ENCODE measurements at places on chromosomes 3 and 15.

- no peaks in the 10 kb centered on the region for H3K4me1 ChIP-seq
- no peak overlapping the region for H3K27ac ChIP-seq
- no peak for DNase-seq
- H3K4me3 ChIP-seq: no peak overlapping the region
- no peaks in the 10 kb centered on the region for H3K27me3 ChIP-seq
Observed at GRCh38 chr3:108528459-108529252, 18.3 kb upstream of the MYH15 start.

- no peak overlapping the region for H3K4me3 ChIP-seq
- no peaks in the 10 kb centered on the region for H3K4me1 ChIP-seq
- H3K27ac ChIP-seq: no peak overlapping the region
- DNase-seq: no peak
- no peaks in the 10 kb centered on the region for H3K36me3 ChIP-seq
Observed at GRCh38 chr3:111700054-111700453, 104.9 kb upstream of the ZBED2 start.

DNA sequence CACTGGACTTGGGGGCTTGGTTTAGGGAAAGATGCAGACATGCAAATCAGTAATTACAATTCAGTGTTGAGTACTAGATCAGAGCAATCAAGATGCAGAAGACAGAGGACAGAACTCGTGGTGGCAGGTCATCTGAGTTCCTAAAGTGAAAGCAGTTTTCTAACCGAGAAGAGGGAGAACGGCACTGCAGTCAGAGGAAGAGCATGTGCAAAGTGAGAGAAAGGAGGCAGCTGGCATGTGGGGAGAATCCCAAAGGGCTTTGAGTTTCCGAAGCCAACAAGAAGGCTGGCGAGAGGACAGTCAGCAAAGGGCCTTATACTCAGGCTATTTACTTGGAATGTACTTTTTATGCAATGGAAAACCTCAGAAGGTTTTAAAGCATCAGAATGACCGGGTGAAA is 87.0 kb downstream of the ANP32A start:
- H3K36me3 ChIP-seq: no peaks in the 10 kb centered on the region
- H3K27ac ChIP-seq: no peak overlapping the region
- H3K4me3 ChIP-seq: no peak overlapping the region
- H3K27me3 ChIP-seq: no peaks in the 10 kb centered on the region

DNA sequence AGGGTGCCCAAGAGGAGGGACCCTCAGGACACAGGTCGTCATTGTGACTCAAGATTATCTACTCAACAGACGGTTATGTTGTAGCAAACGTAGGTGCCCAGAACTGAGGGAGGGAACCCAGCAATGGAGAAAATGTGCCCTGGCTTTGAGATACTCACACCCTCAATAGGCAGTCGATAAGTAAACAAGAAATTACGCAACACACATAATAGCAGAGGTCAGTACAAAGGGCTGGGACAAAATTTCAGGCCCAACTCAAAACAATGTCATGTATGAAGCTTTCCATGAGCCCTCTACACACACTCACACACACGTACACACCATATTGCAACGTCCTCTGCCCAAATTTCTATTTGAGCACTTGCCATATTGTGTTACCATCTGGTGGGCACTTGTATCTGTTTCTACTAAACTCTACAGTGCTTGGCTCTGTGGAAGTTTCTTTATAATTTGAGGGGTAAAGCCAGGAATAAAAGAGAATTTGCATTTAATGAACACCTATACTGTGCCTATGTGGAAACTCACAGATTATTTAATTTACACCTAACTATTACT is 114.6 kb upstream of the TRIM42 start:
- H3K27me3 ChIP-seq: no peaks in the 10 kb centered on the region
- H3K36me3 ChIP-seq: no peaks in the 10 kb centered on the region
- no peaks in the 10 kb centered on the region for H3K4me1 ChIP-seq
- no peak overlapping the region for H3K4me3 ChIP-seq
- no peak for DNase-seq

DNA sequence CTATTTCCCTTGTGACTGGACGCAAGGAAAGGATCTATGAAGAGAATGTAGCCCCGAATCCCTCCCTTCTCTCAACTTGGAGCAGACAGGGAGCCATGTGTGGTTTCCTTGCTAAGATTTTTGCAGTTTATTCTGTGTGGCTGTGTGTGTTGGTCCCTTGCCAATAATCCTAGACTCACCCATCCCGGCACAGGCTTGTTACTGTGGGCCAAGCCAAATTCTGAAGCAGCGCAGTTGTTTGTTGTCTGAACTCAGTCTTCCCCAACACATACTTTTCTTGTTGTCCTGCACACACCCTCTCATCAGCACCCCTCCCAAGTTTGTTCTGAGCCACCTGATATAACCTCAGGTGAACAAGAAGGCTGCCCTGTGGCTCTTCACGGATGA is 193.3 kb upstream of the CTDSPL start:
- H3K4me3 ChIP-seq: no peak overlapping the region
- no peaks in the 10 kb centered on the region for H3K36me3 ChIP-seq
- H3K27ac ChIP-seq: no peak overlapping the region
- no peaks in the 10 kb centered on the region for H3K27me3 ChIP-seq

DNA sequence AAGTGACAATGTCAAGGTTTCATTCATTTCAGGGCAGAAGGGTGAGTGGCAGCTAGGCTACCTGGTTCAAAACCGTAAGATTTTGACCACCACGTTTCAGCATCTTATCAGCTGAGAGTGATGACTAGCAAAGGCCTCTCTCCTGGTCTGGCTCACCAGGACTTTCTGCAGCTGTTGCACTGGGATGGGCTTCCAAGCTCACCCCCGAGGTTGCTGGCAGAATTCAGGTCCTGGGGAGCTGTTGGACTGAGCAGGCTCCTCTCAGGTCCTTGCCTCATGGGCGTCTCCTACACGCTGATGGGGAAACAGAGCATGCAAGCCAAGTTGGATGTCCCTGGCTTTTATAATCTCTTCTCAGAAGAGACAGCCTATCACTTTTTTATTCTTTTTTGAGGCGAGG is 88.8 kb upstream of the RNU6-1 start:
- H3K4me1 ChIP-seq: peaks cover 26% of the 10 kb centered on the region
- no peak overlapping the region for H3K4me3 ChIP-seq
- peak overlapping the region; percentile 93 for H3K27ac ChIP-seq
- DNase-seq: no peak
- H3K27me3 ChIP-seq: no peaks in the 10 kb centered on the region
- H3K36me3 ChIP-seq: no peaks in the 10 kb centered on the region

- no peaks in the 10 kb centered on the region for H3K36me3 ChIP-seq
- peaks cover 62% of the 10 kb centered on the region for H3K4me1 ChIP-seq
- no peaks in the 10 kb centered on the region for H3K27me3 ChIP-seq
- peak overlapping the region; percentile 84 for H3K27ac ChIP-seq
- no peak overlapping the region for H3K4me3 ChIP-seq
- DNase-seq: peak; percentile 84
Observed at GRCh38 chr15:85704720-85705429, 89.8 kb downstream of the KLHL25 start.

DNA sequence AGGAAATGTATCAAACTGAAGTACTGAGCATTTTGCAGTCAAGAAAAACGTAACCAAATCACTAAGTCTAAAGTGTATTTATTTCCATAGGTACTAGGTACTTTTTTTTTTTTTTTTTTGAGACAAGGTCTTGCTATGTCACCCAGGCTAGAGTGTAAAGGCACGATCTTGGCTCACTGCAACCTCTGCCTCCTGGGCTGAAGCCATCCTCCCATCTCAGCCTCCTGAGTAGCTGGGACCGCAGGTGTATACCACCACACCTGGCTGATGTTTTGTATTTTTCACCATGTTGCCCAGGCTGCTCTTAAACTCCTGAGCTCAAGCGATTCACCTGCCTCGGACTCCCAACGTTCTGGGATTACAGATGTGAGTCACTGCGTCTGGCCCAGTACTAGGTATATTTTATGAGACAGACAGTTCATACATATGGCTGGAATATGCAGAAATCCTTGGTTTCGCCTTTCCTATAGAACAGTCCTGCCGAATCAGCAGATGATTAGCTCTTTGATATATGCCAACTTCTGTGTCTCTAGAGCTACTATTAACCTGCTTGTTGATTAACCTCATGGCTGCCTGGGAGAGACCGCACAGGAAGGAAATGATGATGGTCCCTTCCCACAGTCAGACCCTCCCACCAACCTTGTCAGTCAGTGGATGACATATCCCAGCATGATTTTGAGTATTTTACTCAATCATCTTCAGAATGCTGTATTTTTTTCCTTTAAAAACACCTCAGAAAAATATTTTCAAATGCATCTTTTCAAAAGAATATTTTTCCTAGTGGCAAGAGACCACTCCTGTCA is 32.3 kb downstream of the TMOD3 start:
- peaks cover 7% of the 10 kb centered on the region for H3K36me3 ChIP-seq
- H3K27me3 ChIP-seq: no peaks in the 10 kb centered on the region
- no peak overlapping the region for H3K27ac ChIP-seq
- no peaks in the 10 kb centered on the region for H3K4me1 ChIP-seq
- no peak for DNase-seq
- no peak overlapping the region for H3K4me3 ChIP-seq

DNA sequence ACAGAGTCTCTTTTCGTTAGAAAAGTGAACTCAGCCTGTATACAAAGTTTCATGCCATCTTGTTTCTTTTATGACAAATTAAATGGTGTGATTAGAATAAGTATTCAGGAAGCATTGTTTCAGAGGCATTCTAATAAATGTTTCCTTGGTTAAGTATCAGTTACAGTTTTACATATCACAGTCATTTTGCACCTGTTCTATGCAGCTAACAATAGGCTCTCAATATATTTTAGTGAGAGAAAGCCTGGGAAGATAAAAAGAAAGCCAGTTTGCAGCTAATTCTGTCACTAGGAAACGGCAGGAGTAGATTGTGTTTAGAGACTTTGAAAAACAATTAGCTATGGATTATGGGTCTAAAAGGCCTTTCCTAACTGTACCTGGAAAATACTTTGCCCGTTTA is 252.8 kb downstream of the ZIC1 start:
- H3K27me3 ChIP-seq: no peaks in the 10 kb centered on the region
- H3K36me3 ChIP-seq: no peaks in the 10 kb centered on the region
- no peak for DNase-seq
- no peak overlapping the region for H3K4me3 ChIP-seq

- no peaks in the 10 kb centered on the region for H3K36me3 ChIP-seq
- H3K4me1 ChIP-seq: peaks cover 7% of the 10 kb centered on the region
- no peak for DNase-seq
- H3K4me3 ChIP-seq: no peak overlapping the region
Observed at GRCh38 chr3:195221876-195222617, 48.9 kb downstream of the XXYLT1 start.

- no peak overlapping the region for H3K4me3 ChIP-seq
- no peak for DNase-seq
- no peaks in the 10 kb centered on the region for H3K27me3 ChIP-seq
- H3K36me3 ChIP-seq: no peaks in the 10 kb centered on the region
- H3K4me1 ChIP-seq: no peaks in the 10 kb centered on the region
- no peak overlapping the region for H3K27ac ChIP-seq
Observed at GRCh38 chr15:86634992-86635638, 555.4 kb downstream of the AGBL1 start.

DNA sequence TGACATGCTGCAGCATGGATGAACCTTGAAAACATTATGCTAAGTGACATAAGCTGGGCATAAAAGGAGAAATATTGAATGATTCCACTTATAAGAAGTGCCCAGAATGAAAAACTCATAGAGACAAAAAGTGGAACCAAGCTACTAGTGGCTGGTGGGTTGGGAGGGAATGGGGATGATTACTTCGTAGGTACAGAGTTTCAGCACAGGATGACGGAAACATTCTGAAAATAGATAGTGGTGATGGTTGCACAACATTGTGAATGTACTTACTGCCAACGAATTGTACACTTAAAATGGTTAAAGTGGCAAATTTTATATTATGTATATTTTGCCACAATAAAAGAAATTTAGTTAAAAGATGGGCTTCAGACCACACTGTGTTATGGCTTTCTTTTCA is 93.6 kb downstream of the RPLP1 start:
- no peaks in the 10 kb centered on the region for H3K36me3 ChIP-seq
- H3K27me3 ChIP-seq: peaks cover 98% of the 10 kb centered on the region
- no peak overlapping the region for H3K27ac ChIP-seq

DNA sequence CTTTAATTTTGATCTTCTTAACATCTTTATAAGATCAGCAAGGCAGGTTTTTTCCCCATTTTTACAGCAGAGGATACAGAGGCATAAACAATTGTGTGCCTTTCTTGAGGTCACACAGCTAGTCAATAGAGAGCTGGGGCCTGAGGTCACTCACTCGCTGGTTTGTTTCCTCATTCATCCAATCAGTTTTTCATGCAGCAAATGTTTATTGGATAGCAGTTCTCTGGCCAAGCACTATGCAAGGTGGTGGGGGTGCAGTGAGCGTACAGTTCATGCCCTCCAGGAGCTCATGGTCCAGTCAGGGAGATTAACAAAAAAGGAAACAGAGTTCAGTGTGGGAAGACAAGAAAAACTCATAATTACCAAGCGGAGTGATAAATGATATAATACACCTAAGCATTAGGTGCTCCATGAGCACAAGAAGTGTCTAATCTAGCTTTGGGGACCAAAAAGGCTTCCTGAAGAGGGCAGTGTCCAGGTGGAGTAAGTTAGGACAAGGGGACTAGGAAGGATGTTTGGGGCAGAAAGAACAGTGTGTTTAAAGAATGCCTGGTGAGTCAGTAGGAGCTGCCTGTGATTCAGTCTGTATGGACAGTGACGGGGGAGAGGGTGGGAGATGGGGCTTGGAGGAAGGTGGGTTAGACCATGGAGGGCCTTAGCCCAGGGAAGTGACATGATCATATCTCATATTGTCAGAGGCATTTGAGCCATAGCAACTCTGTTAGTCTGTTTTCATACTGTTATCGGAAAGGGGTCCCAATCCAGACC is 29.3 kb downstream of the MAP2K5 start:
- no peaks in the 10 kb centered on the region for H3K4me1 ChIP-seq
- H3K27ac ChIP-seq: no peak overlapping the region
- no peak for DNase-seq
- no peaks in the 10 kb centered on the region for H3K36me3 ChIP-seq

GRCh38 chr3:168803536-168803935 is 707.8 kb upstream of the GOLIM4 start:
- H3K27ac ChIP-seq: no peak overlapping the region
- no peaks in the 10 kb centered on the region for H3K27me3 ChIP-seq
- no peak for DNase-seq
- peaks cover 2% of the 10 kb centered on the region for H3K36me3 ChIP-seq
- peaks cover 17% of the 10 kb centered on the region for H3K4me1 ChIP-seq

DNA sequence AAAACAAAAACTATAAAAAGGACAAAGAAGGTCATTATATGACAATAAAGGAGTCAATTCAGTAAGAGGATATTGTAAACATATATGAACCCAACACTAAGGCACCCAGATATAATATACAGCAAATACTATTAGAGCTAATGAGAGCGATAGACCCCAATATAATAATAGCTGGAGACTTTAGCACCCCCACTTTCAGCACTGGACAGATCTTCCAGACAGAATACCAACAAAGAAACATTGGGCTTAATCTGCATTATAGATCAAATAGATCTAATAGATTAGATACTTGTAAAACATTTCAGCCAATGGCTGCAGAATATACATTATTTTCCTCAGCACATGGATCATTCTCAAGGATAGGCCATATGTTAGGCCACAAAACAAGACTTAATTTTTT is 53.4 kb downstream of the NUDT16 start:
- H3K27me3 ChIP-seq: no peaks in the 10 kb centered on the region
- no peak overlapping the region for H3K4me3 ChIP-seq
- H3K27ac ChIP-seq: no peak overlapping the region
- no peaks in the 10 kb centered on the region for H3K4me1 ChIP-seq

GRCh38 chr15:96122077-96123027 is 208.1 kb upstream of the NR2F2 start:
- H3K4me3 ChIP-seq: no peak overlapping the region
- DNase-seq: no peak
- peak overlapping the region; percentile 69 for H3K27ac ChIP-seq
- no peaks in the 10 kb centered on the region for H3K27me3 ChIP-seq
- peaks cover 23% of the 10 kb centered on the region for H3K4me1 ChIP-seq
